Upper lobe of right lung (tissue), 1 donor: ENCODE measurements at places on chromosomes 1 and 21. TPM values are rescaled to one million over a fixed set of nuclear protein-coding genes. Genes with fewer than 3 reads are reported as not detected.

DNA sequence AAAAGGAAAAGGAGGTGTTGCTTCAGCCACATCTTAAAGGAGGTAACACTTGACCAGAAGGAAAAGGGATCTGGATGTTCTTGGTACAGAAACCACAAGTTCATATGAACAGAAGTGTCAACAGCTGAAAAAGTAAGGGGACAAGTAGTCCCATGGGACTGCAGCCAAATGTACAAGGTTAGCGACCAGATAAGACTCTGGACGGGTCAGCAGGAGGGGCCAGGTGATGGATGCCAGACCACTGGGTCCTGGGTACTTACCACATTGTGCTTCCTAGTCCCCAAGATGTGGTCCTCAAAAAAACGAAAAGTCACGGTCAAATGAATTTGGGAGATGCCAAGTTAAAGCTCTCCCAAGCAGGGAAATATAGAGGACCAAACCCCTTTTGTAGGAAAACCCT is 16.6 kb upstream of the BMP8A start:
- no peak for DNase-seq

DNA sequence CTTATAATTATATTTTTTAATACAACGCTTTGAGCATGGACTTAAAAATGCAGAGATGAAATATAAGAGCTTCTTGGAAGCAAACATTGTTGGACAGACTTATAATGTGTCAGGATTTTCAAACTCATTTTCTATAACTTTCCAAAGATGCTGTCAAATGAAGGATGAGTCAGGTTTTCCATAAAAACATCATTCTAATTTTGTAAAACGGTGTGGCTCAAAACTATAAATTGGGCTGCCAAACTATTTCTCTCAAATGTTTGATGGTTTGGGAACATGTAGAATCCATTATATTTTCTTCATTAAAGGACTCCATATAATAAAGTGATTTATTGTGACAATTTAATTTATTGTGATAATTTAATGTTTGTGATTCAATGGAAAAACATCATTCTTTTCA is 511.2 kb downstream of the USP25 start:
- DNase-seq: no peak

GRCh38 chr1:19344372-19344810 is 32.3 kb downstream of the SLC66A1 start:
- peak; percentile 80 for DNase-seq

DNA sequence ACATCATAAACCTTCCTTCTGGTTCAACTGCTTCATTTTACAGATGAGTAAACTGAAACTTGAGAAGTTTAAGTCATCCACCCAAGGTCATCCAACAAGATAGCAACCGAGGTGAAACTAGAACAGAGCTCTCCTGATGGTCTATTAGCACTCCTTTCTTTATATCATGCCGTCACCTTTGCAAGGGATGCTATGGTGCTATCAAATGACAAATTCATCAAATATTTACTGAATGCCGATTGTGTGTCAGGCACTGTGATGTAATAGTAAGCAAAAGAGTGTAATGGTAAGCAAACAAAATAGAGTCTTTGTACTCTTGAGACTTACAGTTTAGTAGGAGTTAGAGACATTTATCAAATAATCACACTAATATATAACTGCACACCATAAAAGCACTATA is 14.0 kb upstream of the SGIP1 start:
- no peak for DNase-seq

DNA sequence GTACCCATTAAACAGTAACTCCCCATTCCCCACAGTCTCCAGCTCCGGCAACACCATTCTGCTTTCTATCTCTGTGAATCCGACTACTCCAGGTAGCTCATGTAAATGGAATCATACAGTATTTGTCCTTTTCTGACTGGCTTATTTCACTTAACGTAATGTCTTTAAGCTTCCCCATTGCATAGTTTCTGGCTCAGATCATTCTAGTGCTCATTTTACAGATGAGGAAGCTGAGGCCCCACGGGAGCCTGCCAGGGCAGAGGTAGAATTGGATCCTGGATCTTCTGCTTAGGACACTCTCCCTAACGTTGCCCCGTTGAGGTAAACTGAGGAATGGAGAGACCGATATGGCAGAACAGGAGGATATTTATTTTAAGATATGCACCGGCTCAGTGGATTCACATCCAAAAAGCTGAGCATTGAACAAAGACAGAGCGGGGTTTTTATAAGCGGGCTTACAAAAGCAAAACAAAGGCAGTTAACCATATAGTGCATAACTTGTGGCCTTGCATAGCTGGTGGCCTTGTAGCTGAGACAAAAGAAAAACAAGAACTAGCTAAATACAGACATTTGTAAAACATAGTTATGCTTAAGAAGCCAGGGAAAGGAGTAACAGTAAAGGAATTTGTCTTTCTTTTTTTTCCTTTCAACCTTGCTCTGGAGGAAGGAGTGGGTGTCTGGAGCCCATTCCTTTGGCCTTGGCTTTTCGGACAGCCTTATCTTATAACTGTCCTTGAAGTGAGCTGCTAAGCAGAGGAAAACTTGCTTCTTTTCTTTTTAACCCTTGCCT is 15.3 kb upstream of the KLHDC8A start:
- no peak for DNase-seq

DNA sequence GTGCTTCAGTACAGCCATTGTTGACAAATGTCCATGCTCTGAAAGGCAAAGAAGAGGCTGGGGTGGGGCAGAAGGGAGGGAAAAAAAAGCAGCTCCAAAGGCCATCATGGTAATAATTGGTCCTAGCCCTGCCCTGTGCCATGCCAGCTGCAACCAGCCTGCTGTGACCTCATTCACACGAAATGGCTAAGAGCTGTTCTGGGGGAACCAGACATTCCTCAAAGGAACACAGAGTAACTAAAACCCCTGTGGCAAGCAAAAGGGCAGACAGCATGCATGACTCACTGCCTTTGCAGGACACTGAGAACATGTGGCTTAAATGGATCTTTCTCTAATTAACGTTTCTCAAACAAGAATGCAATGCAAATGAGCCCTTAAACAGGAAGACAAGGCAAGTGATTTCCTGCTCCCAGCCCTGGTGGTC is 42.3 kb downstream of the STYXL2 start:
- DNase-seq: no peak

DNA sequence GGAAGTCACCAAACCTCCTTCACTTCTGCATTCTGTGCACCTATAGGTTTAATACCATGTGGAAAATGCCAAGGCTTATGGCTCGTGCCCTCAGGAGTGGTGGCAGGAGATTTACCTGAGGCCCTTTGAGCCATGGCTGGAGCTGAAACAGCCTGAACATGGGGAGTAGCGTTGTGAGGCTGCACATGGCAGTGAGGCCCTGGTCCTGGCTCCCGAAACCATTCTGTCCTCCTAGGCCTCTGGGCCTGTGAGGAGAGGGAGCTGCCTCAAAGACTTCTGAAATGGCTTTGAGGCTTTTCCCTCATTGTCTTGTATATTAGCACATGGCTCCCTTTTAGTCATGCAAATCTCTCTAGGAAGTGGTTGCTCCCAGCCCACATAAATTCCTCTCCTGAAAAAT is 20.6 kb downstream of the PTGFR start:
- DNase-seq: no peak

DNA sequence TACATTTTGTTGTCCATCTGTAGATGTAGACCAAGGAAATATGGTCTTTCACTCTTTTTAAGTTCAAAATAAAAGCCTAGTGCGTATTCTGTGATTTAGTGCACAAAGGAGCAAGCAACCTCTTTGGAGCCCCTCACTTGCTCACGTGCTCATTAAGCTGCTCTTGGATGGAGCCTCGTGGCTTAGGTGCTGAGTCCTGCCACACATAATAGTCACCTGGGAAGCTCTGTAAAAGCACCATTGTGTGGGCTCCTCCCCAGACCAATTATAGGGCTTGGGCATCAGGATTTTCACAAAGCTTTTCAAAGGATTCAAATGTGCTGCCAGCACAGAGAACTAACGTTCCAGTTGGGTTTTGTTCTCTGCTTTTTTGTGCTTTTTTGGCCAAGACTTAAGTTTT is 85.0 kb downstream of the PCP4 start:
- DNase-seq: no peak

DNA sequence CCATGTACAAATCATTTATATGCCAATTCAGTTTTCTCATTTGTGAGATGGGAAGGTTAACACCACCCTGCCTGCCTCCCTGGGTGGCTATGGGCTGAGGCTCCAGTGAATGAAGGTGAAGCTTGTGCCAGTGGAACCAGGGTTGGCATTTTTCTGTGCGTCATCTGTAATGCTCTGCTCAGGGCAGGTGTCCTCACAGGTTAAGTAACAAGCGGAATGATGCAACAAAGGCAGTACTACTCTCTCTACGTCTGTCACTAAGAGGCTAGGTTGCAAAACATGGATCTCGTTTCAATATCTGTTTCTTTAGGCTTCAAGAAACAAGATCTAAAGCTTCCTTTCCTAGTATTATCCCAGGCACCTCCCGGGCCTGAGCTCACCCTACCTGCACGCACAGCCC is 67.0 kb upstream of the ZNF648 start:
- no peak for DNase-seq

GRCh38 chr1:17365293-17365692 is 6.7 kb upstream of the PADI6 start:
- no peak for DNase-seq

DNA sequence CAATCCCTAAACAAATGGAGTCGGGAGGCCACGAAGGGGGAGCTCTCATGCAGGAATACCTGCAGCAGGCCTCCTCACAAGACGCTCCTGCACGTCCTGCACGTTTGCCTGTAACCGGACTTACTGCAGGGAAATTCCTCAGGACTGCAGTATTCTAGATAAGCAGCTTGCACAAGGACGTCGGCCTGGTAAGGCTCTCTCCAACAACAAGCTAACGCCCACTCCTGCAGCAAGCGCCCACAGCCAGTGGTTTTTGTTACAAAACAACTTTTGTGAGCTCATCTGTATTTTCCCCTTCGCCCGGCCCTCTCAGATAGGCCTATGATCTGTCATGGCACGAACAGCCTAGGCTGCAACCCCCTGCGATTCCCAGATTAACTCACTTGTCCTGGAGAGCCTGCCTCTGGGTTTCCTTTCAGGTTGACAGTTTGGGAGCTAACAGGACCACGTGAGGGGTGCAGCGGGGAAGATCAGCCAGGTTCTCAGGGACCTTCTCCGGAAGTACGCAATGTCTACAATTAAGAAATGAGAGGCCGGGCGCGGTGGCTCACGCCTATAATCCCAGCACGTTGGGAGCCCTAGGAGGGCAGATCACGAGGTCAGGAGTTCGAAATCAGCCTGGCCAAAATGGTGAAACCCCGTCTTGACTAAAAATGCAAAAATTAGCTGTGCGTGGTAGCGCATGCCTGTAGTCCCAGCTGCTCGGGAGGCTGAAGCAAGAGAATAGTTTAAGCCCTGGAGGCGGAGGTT is 921 bp upstream of the MIB2 start:
- DNase-seq: peak; percentile 81

GRCh38 chr21:36706951-36707762 is 8.2 kb downstream of the SIM2 start:
- DNase-seq: peak; percentile 42

- no peak for DNase-seq
Measured at GRCh38 chr1:100499194-100499811, 38.6 kb upstream of the GPR88 start.

DNA sequence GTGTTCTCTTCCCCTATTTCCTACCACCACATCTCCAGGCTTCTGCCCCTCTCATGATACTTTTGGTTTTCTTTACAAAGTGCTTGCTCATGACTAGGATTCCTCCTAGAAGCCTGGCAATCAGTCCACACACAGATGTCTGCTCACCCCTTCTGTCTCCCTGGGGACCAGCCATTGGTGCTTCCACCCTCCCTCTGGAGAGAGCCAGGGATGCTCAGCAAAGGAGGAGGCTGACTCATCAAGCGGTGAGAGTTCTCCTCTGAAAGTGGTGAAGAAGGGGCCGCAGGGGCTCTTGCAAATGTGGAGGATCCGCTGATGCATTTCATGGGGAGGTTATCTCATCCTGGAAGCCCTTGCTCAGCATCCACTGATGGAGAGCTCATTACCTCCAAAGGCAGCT is 14.5 kb downstream of the NT5C1A start:
- no peak for DNase-seq

GRCh38 chr1:111961773-111962565 is 27.5 kb downstream of the KCND3 start:
- no peak for DNase-seq

- DNase-seq: no peak
Measured at GRCh38 chr21:28729887-28730286, 262.8 kb downstream of the LTN1 start.

GRCh38 chr1:106458866-106459265 is 597.6 kb upstream of the PRMT6 start:
- no peak for DNase-seq

GRCh38 chr1:31624731-31625514 is 7.4 kb downstream of the HCRTR1 start:
- DNase-seq: no peak

DNA sequence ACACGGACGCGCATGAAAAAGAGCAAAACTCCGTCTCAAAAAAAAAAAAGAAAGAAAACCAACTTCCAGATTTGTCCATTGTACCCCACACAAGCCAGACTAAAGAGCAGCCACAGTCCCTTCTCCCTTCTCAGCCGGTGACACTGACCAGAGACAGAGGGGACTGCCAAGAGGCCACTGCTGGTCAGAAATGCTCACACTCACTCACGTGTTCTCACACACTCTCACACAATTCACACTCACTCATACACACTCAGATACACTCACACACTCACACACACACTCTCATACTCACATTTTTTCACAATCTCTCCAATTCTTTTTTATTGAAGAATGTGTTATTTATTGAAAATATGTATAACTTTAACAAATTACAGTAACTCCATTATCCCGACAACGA is 90.8 kb upstream of the RAB4A start:
- DNase-seq: no peak

LCE3D gene
- not detected for total RNA-seq

S100A14 gene
- total RNA-seq: 112 TPM

MTARC2 gene
- 58.6 TPM for total RNA-seq

KLF17 gene
- total RNA-seq: 0.52 TPM

OSCP1 gene
- 8.2 TPM for total RNA-seq

S100A5 gene
- total RNA-seq: not detected

MROH7 gene
- 3.6 TPM for total RNA-seq

ITGB2 gene
- total RNA-seq: 370 TPM

C8B gene
- not detected for total RNA-seq

DNM3 gene
- 15.4 TPM for total RNA-seq

SELL gene
- 12.1 TPM for total RNA-seq

DENND2D gene
- 78.2 TPM for total RNA-seq

PPT1 gene
- 166 TPM for total RNA-seq

RAB42 gene
- total RNA-seq: 5.5 TPM

TPTE gene
- total RNA-seq: not detected
